ENCODE measurements at places on chromosomes 13 and 19.

DNA sequence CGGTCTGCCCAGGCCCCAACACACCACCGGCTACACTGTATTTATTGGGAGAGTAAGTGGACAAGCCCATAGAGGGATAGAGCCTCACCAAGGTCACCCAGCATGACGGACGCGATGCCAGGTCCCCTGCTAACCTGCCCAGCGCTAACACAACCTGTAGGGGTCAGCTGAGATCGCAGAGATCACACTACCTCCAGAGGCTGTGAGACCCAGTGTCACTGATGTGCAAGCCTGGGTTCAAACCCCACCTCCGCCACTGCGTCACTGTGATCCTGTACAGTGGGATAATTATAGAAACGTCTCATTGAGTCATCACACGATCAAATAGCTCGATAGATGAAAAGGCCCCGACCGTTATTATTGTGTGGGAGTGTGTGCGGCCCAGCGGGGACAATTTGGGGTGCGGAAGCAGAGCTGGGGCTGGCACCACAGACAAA is 10.6 kb upstream of the TLE2 start:
- DNase-seq: no peak

DNA sequence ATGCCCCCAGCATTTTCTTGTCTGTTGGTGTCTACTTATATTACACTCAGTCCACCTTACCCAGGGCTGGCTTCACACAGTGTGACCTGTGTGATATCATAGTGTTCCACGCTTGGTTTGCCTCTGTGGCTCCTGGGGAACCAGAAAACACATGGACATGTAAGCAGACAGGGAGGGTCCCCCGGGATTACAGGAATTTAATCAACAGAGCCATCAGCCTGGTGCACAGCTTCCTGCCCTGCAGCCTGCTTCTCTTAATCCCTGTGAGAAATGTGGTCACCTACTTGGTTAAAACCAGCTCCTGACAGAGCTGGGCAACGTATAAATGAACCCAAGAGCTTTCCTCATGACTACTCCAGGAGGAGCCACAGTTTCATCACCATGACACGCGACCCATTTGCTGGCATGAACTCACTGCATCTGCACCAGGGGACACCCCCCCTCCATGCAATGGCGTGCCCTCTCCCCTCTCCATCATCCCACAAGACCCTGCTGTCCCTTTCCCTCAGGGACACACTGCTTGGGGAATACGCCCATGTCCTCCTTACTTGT is 152.1 kb downstream of the UQCRFS1 start:
- DNase-seq: no peak

GRCh38 chr13:54636231-54636630 is 1607.6 kb downstream of the OLFM4 start:
- DNase-seq: no peak

DNA sequence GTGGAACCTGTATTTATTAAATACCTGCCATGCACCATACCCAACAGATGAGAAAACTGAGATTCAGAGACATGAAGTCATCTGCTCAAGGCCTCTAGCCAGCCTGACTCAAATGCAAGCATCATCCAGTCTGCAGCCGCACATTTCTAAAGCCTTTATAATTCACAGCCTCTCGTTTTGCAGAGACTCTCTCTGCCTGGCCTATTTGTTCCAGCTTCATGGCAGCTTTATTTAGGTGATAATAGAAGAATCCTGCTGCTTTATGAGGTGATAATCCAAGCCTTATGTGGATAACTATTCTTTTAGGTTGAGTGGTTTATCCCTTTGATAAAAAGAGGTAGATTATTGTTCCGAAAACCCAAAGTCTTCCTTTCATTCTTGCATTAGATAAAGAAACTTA is 58.4 kb downstream of the OXGR1 start:
- no peak for DNase-seq
